ENCODE measurements at places on chromosomes 12 and 14. TPM values are rescaled to one million over a fixed set of nuclear protein-coding genes. Genes with fewer than 3 reads are reported as not detected.

The TULP3 gene
- polyA plus RNA-seq: 11.0 TPM

The LRRK2 gene
- polyA plus RNA-seq: 10.0 TPM

The APOF gene
- polyA plus RNA-seq: not detected

The EMP1 gene
- polyA plus RNA-seq: 29.2 TPM

The TBX3 gene
- polyA plus RNA-seq: 18.1 TPM

The GPX2 gene
- polyA plus RNA-seq: 3.3 TPM

The VDR gene
- polyA plus RNA-seq: 1.5 TPM

The SRRM4 gene
- not detected for polyA plus RNA-seq

The FGF23 gene
- not detected for polyA plus RNA-seq

The ANO4 gene
- polyA plus RNA-seq: 0.16 TPM

The GMFB gene
- polyA plus RNA-seq: 8.4 TPM
